ENCODE measurements at places on chromosomes 3 and 15.

DNA sequence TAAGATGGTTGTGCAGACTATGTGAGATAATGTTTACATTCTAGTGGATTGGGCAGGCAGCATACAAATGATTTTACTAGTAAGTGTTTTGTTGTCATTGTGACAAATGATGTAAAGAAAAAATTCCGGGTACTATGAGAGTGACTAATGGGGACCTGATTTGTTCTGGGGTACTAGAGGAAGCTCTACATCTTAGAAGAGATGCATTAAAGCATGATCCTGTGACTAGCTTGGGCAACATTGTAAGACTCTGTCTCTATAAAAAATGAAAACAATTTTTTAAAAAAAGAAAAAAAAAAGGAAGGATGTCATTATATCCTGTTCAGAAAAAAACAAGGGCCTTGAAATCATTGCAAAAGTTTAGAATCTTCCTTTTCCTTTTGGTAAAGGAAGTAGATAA lies 58.1 kb upstream of the MYRIP start:
- DNase-seq, result no peak

- DNase-seq, result no peak
Observed at GRCh38 chr15:66098022-66098363, 155.6 kb downstream of the MEGF11 start.

GRCh38 chr3:156563900-156564682 lies 9.2 kb upstream of the SSR3 start:
- no peak for DNase-seq

DNA sequence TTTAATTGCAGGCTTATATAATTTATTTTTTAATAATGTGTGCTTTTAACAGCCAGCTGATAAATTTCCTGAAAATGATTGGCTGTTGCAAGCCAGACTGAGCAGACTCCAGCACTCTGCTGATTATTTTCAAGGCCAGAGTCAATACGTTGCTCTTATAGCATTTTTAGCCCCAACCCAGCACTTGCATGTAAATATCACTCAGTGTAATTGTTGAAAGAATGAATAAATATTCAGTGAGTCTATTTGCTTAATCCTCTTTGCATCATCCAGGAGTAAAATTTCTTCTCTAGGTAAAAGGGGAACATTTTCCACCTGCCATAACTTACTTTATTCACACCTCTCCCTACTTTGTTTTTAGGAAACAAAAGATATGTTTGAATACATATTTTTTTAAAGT lies 2.9 kb downstream of the GABRR3 start:
- no peak for DNase-seq

GRCh38 chr3:133181392-133182150 lies 143.4 kb downstream of the TMEM108 start:
- no peak for DNase-seq

- DNase-seq, result no peak
Observed at GRCh38 chr15:77473328-77473727, 52.6 kb downstream of the HMG20A start.

DNA sequence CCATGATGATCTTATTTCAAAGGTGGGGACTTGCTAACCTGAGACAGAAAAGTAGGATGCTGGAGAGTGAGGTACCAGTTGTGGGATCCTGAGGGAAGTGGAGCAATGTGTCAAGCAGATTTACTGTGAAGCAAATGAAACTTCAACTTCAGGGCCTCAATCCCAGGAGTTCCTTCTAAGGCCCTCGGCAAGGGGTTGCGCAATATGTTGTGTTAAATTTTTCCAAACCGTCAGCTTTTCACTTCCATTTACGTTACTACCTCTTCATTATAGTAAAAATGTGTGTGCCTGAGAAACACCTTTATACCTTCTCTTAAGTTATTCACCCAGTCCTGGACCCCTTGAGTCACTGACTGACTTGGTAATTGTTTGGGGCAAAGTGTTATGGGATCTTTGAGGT lies 42.5 kb upstream of the KCNH8 start:
- no peak for DNase-seq

- DNase-seq, result no peak
Observed at GRCh38 chr15:92881211-92881754, 18.8 kb upstream of the CHD2 start.

GRCh38 chr15:52287114-52287513 lies 8.5 kb downstream of the MYO5C start:
- no peak for DNase-seq

- DNase-seq, result peak; percentile 75
Observed at GRCh38 chr3:197599089-197599765, 43.5 kb upstream of the BDH1 start.

GRCh38 chr3:133213937-133214336 lies 175.7 kb downstream of the TMEM108 start:
- no peak for DNase-seq

DNA sequence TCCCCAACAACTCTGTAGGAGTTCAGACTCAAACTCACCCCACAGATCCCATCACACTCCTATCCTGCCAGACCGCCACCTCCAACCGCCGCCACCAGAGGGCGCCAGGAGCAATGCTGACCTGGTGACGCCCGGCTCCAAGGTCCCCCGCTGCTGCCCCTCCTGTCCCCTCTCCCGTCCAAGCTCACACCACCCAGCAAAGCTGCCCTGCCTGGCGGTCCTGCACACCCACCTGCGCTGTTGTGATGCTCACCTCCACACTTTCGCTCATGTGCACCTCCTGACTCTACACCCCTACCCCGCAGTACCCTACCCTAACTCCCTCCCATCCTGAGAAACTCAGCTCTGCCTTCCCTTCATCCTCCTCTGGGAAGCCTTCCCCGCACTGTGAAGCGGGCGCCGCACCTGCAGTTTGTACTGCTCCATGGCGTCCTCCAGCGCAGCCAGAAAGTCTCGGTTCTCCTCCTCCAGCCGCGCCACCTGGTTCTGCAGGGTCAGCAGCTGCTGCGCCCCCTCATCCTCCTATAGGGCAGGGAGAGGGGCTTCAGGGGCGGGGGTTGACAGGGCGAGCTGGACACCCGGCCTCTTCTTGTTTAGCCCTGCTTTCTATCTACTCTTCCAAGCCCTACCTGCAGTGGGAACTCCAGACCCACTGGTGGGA lies 7.9 kb downstream of the KIF7 start:
- peak; percentile 46 for DNase-seq

GRCh38 chr15:85142312-85142711 lies 160.7 kb downstream of the PDE8A start:
- no peak for DNase-seq

GRCh38 chr3:178546079-178546478 lies 9.8 kb downstream of the KCNMB2 start:
- no peak for DNase-seq

Measured in SW480 (cell line).